ENCODE measurements at places on chromosomes 2 and 18.

GRCh38 chr2:190809139-190809764 is 71.4 kb upstream of the GLS start:
- no peak for DNase-seq

DNA sequence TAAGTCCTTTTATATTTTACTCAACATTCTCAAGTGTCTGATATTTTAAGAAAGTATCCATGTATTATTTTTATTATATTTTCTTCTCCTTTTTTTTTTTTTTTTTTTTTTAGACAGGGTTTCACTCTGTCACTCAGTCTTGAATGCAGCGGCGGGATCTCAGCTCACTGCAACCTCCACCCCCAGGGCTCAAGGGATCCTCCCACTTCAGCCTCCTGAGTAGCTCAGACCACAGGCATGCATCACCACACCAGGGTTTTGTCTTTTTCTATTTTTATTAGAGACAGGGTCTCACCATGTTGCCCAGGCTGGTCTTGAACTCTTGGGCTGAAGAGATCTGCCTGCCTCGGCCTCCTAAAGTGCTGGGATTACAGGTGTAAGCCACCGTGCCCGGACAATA is 212.1 kb downstream of the TCF4 start:
- DNase-seq = no peak

DNA sequence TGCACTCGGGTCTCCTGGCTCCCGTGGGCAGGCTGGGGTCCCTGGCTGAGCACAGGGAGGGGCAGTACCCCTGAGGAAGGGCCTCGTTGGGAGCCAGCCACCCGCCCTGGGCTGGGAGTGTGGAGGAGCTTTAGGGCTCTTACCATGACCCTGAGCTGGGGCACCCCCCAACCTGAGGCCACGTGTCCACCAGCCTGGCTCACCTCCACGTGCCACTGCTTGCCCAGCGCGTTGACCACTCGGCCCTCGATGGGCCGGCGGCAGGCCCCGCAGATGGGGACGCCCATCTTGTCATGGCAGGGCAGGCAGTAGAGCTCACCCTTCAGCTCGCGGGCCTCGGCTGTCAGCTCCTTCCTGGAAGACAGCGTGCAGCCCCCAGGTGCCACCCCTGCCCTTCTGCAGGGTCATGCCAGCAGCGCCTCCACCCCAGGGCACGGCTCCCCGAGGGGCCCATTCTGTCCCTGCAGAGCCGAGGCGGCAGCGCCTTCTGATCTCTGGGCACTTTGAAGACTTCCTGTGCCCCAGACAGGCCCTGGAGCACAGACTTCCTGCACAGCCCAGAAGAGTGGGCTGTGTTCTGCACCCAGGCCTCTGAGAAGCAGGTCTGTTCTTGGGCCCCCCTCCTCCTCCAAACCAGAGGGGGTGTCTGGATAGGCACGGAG is 4.0 kb upstream of the GPR17 start:
- DNase-seq = no peak

GRCh38 chr18:9334329-9334972 is at the start of gene TWSG1:
TSS of gene TWSG1 (plus strand) at chr18:9334773. CDS start at chr18:9337230, 2,457 bp downstream.
- peak; percentile 78 for DNase-seq

DNA sequence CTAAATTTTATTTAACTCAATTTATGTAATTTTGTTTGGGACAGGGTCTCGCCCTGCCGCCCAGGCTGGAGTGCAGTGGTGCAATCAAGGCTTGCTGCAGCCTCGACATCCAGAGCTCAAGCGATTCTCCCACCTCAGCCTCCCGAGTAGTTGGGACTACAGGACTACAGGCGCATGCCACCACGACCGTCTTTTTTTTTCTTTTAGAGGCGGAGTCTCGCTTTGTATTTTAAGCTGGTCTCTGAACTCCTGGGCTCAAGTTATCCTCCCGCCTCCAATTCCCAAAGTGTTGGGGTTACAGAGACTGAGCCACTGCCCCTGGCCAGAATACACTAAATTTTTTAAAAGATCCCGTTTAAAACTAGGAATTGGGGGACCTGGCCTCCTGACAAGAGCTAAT is 18.5 kb downstream of the WNT10A start:
- no peak for DNase-seq

DNA sequence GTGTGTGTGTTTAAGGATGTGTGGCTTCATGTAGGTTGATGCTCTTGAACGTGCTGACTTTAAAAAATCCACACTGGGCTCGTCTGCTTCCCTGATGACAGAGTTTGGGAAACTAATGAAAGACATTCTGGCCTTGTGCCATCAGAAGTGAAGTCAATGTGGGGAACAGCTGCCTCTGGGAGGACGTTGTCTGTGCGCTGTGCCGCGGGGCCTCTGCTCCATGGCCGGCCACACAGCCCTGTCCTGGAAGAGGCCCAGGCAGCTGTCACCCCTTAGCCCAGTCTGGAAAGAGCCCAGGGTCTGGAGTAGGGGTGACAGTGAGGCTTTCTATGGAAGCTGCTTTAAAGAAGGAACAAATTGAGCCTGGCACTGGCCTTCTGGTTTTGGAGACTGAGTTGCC is 155.8 kb downstream of the SH3RF3 start:
- peak; percentile 10 for DNase-seq

- DNase-seq = no peak
Measured at GRCh38 chr2:112642966-112643365, 2.8 kb upstream of the SLC20A1 start.
